ENCODE measurements at places on chromosomes 16 and 17.
A peak's percentile ranks its signal among the peaks of the same experiment; 100 is the strongest.

DNA sequence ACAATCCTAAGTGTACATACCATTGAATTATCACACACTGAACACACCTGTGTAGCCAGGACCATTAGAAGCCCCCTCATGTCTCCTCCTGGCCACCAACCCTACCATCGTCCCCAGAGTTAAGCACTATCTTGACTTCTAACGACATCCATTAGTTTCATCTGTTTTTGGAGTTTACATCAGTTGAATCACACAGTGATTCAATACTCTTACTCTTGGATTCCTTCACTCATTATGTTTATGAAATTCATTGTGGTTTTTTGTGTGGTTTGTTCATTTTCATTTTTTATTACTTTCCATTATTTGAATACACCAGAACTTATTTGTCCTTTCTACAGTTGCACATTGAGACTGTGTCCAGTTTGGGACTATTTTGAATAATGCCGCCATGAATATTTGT, 13.6 kb downstream of the DRC7 start:
- no peak for DNase-seq

- peak; percentile 49 for DNase-seq
These were observed 208.3 kb upstream of the SALL1 start for GRCh38 chr16:51359141-51359955.

DNA sequence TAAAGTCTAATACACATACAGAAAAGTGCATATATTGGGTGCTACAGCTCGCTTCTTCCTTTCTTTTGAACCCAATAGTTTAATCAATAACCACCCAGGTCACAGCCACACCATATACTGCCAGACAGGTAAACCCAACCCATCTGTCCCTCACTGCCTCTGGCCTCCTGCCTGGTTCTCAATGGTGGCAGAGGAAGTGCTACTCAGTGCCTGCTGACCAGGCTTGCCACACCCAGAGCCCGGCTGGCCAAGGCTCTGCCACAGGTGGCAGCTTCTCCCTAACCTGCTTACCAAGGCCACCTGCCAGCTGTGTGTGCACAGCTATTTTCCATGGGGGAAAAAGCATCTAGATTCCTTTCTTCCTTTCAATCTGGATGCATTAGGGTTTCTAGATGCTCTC, 584 bp downstream of the PMP22 start:
- no peak for DNase-seq

GRCh38 chr16:86530251-86531190, 20.2 kb downstream of the FOXF1 start:
- no peak for DNase-seq

GRCh38 chr16:73415286-73415685, 367.4 kb upstream of the ZFHX3 start:
- no peak for DNase-seq

DNA sequence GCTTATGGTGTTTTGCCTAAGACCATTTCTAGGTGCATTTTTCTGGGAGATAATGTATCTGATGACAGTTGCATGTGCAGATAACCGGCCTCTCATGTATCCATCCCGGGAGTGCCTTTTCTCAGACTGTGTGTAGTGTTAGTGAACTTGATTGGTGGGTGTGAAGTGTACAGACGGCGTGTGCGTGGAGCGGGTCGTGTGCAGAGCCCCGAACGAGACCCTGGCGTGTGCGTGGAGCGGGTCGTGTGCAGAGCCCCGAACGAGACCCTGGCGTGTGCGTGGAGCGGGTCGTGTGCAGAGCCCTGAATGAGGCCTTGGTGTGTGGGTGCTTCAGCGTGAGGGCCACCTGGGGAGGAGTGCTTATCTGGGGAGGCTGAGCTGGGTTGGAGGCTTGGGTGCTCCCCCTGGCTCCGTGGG, 28.9 kb upstream of the ZNF750 start:
- DNase-seq: no peak

DNA sequence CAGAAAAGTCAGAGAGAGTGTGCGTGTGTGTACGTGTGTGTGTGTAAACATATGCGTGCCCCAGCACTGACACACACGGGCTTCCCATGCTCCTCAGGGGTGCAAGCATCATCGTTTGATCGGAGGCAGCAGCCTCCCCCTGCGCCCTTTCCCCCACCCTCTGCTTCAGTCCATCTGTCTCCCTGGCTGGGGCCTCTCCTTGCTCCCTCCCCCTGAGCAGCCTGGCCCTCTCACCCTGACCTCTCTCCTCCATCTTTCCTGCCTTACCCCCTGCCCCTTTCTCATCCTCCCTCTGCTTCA, 4.4 kb downstream of the STX1B start:
- no peak for DNase-seq

- DNase-seq: no peak
These were observed 1.2 kb downstream of the JPT1 start for GRCh38 chr17:75152922-75153779.

GRCh38 chr16:69166221-69166833, 20.6 kb upstream of the SNTB2 start:
- DNase-seq: peak; percentile 43

DNA sequence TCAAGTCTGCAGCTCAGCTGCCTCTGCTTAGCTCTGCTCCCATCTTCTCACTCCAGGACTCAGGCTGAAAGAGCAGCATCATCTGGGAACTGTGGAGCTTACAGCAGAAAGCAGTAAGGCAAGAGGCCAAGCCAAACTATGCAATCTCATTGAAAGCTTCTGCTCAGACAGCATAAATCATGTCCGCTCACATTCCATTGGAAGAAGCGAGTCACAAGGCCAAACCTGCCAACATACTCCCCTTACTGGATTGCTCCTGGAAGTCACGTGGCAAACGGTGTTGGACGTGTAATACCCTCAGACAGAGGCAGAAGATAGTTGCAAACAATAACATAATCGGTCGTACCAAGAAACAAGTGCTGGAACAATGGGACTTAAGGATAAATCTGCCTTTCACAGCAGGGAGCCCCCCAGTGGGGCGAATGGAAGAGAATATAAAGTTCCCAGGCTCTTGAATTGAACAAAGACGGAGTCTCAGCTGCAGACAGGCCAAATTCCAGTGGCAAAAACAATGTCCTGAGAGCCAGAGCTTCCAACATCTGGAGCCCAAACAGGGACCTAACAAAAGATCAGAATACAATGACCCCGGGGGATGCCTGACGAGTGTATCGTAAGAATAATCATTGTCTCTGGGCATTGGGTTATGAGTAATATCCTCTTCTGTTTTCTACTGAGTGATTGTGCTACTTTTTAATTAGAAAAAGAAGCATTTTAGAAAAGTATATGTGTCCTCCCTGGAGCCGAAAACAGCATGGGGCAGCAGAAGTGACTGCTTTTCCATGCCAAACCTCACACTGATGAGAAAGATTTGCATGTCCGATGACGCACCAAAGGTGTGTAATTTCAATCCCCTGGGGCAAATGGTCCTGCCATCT, 68.4 kb downstream of the CMC2 start:
- peak; percentile 77 for DNase-seq

DNA sequence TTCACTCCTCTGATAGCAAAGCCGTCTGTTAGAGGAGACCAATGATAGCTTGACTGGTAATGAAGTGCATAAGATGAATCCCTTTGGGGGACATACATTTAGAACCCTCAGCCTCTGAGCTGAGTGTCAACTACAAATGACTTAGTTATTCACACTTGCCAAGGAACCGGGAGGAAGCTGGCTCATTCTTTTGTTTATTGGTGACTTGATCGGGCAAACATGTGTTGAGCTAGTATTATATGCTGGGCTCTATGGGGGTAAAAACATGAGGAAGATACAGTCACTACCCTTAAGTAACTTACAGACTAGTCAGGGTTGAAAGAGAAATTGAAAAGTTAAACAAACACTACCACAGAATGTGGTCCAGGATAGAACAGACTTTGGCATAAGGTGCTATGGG, 3.0 kb downstream of the CCL16 start:
- DNase-seq: no peak

GRCh38 chr17:9943343-9943742, 38.3 kb upstream of the RCVRN start:
- DNase-seq: no peak

- DNase-seq: no peak
These were observed 22.3 kb downstream of the SAP30BP start for GRCh38 chr17:75689441-75689873.

DNA sequence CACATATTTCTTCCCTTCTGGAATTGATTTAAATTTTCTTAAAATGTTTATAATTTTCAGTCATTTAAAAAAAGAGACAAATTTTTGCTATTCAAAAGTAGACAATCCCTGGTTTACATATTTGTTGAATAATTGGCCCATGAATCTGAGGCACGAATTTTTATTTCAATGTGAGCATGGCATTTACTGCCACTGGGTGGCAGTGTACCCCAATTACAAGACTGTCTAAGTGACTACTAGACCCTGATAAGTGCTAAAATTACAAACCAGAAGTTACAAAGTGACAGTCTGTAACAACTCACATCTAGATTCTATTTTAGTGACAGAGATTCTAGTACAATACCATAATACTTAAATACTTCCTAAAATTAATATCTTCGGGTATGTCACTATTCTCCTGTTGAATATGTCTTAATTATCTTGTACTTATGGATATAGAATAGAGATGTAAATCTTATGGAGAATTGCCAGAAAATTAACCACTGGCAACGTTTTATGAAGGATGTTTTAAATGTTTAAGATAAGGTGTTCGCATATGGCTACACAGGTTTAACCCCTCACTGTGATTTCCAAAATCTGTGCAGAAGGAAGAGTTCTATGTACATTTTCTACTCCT, 235.8 kb downstream of the MAP2K4 start:
- peak; percentile 45 for DNase-seq

DNA sequence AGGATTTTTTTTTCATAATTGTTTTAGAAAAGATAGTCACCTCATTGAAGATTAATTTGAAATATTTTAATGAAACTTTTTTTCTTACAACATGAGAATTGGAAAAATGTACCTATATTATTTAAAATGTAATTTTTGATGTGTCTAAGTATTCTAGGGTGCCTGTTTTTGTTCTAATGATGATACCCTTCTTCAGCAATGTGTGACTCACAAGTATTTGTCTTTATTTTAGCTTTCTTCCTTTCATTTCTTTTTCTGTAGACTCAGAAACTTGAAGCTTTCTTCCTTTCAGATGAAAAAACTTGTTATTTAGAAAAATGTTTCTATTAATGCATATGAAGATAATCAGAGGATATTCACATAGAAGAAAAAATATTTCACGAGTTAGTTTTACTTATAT, 231.8 kb downstream of the BCAS3 start:
- DNase-seq: no peak

DNA sequence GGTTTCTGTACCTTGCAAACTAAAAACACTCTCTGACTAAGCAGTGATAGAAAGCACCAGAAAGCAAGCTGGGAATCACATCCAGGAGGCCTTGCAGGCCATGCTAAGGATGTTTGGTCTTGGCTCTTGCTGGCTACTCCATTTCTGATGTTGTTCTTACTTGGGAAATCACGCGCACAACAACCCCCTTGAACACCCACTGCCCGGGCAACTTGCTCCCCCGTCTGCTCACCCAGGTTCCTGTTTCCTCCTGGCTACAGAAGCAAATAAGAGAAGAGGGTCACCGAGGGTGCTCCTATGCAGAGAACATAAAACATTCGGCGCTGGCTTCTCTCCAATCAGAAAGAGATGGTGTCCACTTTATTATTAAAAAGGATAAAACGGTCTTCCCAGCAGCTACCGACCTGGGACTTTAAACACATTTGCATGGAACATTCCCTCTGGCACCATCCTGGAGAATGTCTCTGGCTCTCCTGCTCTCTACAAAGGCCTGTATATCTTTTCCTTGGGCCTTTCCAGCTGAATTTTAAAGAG, 271.2 kb upstream of the RPL38 start:
- no peak for DNase-seq

GRCh38 chr16:57519796-57520360, 16.5 kb downstream of the CCDC102A start:
- peak; percentile 82 for DNase-seq

DNA sequence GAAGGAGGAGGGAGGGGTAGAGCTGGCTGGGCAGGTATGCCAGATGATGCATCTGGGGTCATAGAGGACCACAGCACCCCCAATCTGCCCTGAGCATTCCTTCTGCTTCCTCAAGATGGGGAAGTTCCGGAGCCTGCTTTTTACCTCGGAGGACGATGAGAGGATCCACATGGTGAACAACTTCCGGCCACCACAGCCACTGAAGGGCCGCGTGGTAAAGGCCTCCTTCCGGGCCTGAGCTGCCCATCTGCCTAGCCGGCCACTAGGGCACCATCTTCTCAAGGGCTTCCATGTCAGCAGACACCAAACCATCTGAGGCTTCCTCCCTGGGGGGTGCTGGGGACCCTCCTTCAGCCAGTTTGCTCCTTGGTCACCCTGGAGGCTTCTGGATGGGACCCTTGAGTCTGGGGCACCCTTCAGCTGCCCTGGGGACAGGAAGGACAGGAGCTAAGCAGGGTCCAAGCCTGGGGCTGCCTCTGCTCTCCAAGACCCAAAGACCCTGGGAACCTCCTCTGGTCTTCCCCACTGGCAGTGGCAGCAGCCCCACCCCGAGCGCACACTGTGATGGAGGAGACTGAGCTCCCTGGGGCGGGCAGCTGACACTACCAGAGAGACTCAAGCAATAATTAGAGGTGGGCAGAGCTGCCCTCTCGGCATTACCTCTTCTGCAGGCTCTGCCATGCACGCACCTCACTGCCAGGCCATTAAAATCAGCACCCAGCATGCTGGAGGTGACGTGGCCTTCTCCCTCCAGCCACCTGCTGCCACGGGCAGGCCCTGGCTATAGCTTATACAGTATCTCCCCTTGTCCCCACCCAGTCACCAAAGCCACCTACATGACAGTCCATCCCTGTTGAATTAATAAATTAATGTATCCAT, 9.3 kb downstream of the CA7 start:
- no peak for DNase-seq

GRCh38 chr16:23025692-23026307, 123.5 kb downstream of the USP31 start:
- no peak for DNase-seq

Measured in uterus (tissue), 4 donors.